NCI-H1092 (cell line): ENCODE measurements at places on chromosomes 5 and 9.

GRCh38 chr5:78235289-78235688 is 59.2 kb downstream of the AP3B1 start:
- no peak for DNase-seq

DNA sequence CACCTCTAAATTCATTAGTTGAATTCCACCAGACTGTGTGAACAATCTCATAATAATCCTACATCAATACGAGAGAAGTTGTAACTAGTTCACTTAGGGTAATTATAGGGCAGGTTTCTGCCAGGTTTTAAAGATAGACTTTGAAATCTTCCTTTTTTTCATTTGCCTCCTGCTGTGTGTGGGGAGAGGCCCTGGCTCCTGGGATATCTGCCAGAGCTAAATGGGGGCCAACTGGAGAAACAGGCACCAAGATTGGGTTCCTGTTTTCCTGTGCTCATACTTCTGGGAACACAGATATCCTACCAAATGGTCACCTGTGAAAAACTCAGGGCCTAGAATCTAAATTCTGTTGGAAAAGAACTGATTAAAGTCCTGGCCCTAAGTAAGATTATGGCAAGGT is 42.3 kb downstream of the SH3RF2 start:
- DNase-seq = no peak

DNA sequence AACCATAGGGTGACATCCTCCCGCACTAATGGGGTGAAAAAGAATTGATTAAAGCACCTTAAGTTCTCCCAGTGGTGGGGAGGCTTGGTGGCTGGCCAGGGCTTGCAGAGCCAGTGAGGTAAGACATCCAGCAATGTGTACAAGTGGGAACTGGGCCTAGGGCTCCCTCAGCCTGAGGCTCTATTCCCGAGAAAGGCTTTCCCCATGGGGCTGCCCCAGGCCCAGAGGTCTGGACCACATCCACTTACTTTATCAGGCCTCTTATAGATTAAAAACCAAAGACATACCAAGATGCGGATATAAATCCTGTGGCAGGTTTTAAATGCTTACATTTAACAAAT is 35.3 kb downstream of the C5orf15 start:
- no peak for DNase-seq

DNA sequence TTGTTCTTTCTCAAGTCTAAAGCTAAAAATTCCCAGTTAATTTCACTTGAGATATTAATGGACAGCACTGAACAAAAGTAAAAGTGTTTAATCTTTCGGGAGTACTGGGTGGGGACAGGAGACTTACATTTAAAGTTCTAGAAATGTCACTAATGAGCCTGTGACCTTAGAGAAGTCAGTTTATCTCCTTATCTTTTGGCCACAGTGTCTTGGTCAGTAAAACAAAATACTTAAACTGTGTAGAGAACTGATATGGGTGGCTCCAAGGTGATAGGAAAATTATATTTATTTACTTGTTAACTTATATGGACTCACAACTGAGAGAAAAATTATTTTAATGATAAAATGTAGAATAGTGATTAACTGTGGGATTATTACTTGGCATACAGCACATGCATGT is 8.9 kb downstream of the IPO11 start:
- DNase-seq = no peak

GRCh38 chr5:2860101-2860500 is 108.6 kb upstream of the IRX2 start:
- no peak for DNase-seq
